Stimulated activated CD8-positive, alpha-beta memory T cell treated with anti-CD3 and anti-CD28 coated beads, Interleukin-7, amount 100 ng/mL, for 4 hours (primary cell): ENCODE measurements at places on chromosomes 5 and 9.

DNA sequence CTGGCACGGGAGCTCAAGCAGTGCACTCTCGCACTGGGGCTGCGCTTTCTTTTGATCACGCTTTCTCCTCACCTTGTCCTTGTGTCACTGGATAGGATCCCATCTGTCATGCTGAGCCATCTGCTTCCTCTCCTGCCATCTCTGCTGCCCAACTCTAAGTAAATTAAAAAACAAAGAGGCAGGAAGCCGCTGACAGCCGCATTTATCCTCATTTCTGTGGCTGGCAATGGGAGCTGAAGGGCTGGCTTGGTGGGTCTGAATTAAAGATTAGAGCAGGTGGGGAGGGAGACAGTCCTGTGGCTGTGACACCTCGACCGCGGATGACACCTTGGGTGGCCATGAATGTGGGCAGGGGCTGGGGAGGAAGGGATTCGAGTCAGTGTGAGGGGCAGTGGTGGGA, 159.2 kb upstream of the ALDH1B1 start:
- no peak for DNase-seq

DNA sequence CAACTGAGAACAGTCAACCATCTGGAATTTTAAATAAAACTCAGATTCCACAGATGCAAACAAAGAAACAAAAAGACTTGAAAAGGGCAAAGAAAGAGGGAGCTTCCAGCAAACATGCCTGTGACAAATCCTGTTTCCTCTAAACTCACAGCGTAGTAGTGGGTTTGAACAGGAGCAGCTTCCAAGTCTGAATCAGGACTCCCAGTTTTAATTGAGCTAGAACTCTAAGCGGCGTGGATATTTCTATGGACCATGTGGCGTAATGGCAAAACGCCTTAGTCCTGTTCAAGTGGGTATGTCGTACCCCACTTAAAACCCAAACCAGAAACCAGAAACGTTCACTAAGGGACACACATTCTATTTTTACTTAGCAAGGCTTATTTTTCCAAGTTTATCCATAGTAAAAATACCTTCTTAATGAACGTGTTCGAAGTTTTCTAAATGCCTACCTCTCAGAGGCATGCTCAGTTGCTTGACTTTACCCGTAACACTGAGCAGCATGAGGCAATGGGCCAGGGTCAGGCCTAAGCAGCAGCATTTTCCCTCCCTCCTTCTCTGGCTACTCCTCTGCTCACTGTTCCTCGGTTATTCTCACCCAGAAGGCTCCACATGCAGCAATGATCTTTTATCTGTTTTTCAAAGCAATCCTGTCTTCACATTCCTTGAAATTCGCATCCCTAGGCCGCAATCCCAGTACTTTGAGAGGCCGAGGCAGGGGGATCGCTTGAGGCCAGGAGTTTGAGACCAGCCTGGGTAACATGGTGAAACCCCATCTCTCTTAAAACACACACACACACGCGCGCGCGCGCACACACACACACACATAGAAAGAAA, 77.9 kb downstream of the FNBP1 start:
- no peak for DNase-seq

DNA sequence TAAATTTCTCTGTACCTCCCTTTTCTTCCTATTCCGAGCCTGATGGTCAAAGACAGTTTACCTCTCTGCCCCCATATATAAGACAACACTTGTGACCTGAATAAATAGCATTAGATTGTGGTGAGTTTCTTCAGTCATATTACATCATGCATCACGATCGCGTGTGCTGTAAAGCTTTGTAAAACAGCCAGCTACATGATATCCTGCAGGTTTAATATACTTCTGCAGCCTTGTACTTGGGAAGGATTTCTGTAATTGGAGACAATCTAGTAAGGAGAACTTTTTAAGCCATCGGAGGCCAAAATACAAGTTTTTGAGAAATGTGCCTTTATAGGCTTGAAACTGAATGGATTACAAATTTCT, 711.8 kb upstream of the WWC1 start:
- no peak for DNase-seq

GRCh38 chr9:114084282-114085073, 6.4 kb upstream of the AMBP start:
- DNase-seq: no peak

DNA sequence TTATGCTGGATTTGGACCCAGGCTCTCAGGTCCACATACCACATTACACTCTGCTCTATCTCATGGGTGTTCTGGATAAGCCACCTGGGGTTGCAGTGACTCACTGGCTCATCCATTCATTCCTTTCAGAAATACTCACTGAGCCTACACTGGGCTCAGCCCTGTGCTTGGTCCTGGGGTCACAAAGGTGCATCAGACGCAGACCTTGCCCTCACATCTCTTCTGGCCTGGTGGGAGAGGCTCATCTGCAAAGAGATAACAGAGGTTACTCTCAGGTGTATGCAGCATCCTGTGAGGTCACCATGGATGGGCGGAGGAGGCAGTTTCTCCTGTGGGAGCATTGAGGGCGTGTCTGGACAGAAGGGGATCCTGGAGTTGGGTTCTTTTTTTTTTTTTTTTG, 12.1 kb downstream of the CDHR2 start:
- no peak for DNase-seq

- DNase-seq: no peak
These were observed 212.1 kb upstream of the ADRA1B start for GRCh38 chr5:159704160-159704559.

GRCh38 chr5:33465120-33465519, 24.4 kb downstream of the TARS1 start:
- no peak for DNase-seq

- no peak for DNase-seq
These were observed 80.1 kb downstream of the COL15A1 start for GRCh38 chr9:99023831-99024230.

DNA sequence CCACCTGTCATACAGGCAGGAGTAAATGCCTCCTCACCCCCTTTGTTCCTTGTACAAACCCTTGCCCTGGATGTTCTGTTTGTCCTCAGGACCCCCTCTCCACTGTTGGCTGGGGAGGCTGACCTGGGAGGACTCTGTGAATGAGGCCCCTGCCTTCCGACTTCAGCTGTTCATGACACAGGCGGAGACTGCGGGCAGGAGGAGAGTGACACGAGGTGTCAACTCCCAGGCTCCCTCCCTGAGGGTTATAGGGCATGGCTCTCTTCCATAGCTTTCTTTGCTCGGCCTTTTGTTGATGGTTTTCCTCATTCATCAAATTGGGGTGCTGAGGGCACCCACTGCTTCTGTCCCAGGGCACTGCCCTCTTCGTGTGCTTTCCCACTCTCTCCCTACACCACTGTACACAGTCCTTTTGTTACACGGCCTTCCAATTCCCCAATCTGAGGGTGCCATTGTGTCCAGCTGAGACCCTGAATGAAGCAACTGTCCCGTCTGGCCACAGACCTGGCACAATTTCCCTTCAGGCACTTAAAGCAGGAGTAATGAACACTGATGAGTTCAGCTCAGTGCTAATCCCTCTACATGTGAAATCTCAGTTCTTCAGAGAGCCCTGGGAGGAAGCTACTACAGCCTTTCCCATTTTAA, 33.8 kb downstream of the KCNIP1 start:
- no peak for DNase-seq

GRCh38 chr5:110896901-110897300, 158.1 kb downstream of the SLC25A46 start:
- DNase-seq: no peak

GRCh38 chr5:64861281-64861680, 92.6 kb downstream of the CWC27 start:
- DNase-seq: no peak

GRCh38 chr5:20611620-20612019, 623.6 kb upstream of the CDH18 start:
- DNase-seq: no peak

DNA sequence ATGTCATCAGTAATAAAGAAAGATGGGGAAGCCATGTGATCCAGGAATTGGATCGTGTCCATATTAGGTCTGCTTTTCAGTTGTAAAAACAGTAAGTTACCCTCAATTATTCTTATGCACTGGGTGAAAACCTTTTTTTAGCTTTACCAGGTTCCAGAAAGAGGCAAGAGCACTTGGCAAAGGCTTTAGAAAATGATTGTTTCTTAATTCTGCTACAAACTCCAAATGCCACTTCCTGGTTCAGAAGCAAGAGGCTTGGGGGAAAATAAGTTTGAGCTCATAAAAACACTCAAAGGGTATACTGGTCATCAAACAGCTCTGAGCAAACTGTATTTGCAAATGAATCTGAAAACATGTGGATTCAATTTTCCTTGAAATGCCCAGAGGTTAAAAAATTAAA, 615.6 kb downstream of the EBF1 start:
- DNase-seq: no peak

DNA sequence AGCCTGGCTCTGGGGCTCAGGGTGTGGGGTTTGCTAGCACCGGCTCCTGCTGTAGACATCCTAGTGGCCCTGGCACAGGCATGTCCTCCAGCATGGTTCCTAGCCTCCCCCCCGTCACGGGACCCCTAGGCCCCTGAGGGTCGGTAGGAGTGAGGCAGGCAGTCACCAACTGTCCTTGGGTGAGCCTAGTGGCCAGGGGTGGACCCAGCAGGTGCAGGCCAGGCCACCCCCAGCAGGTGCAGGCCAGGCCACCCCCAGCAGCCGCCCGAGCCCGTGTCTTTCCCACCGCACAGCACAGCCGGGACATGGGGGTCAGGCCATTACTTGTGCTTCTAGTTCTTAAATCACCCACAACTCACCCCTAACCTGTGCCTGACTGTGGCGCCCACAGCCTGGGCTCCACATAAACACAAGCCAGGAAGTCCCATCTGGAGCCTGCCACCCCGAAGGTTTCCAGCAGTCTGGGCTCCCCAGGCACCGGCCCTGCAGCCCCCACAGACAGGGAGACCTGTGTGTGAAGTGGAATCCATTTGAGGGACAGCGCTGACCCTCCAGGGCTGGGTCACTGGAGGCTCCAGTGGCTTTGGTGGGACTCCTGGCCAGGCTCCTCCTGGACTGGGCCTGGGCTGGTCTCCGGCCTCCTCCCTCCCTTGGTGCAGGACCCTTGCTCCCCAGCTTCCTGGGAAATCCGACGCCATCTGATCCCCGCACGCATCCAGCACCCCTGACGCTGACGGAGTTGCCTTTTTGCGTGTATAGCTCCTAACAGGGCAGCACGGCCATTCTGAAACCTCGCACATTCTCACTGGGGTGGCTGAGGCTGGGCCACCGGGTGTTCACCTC, 114.1 kb upstream of the LPCAT1 start:
- DNase-seq: no peak

DNA sequence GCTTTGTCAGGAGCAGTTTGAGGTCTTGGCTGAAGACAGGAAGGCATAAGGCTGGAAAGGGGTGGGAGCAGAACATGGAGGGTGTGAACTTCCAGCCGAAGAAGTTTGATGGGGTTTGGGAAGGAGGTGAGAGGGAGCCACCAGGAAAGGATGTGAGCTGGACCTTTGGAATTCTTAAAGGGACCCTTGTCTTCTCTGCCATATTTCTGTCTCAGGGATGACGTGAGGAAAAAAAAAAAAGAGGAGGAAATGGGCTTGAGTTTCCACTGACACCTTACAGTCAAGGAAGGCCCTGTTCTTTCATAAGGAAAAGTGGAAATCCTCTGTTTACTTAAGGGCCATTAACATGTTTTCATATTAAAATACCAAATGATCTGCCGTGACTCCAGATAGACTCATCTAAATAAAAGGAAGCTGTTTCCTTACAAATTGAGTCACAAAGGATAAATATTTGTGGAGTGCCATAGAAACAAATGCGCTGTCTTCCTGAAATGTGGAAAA, 132.1 kb downstream of the PALM2AKAP2 start:
- no peak for DNase-seq

GRCh38 chr5:7714119-7714518, 136.8 kb downstream of the CFAP90 start:
- no peak for DNase-seq

DNA sequence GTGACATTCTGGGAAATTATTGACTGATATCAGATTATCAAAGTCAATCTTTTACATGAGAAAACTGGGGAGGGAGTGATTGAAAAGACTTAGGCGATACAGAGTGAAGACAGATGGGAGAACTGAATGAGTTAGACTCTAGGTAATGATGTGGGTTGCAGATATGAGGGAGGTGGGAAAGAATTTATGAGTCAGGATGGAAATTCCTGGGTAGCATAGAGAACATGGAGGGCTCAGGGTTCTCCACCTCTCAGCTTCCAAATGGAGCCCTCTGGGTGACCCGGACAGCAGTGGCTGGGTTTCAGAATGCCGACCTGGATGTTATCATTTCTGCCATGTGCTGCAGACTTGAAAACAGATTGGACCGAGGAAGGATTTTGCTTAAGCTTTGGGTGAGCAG, 75.4 kb upstream of the SHB start:
- DNase-seq: no peak
